AG09309 (cell line): ENCODE measurements at places on chromosomes 11 and 22.

- DNase-seq: no peak
These were observed 765.4 kb upstream of the ANO3 start for GRCh38 chr11:25566298-25567200.

DNA sequence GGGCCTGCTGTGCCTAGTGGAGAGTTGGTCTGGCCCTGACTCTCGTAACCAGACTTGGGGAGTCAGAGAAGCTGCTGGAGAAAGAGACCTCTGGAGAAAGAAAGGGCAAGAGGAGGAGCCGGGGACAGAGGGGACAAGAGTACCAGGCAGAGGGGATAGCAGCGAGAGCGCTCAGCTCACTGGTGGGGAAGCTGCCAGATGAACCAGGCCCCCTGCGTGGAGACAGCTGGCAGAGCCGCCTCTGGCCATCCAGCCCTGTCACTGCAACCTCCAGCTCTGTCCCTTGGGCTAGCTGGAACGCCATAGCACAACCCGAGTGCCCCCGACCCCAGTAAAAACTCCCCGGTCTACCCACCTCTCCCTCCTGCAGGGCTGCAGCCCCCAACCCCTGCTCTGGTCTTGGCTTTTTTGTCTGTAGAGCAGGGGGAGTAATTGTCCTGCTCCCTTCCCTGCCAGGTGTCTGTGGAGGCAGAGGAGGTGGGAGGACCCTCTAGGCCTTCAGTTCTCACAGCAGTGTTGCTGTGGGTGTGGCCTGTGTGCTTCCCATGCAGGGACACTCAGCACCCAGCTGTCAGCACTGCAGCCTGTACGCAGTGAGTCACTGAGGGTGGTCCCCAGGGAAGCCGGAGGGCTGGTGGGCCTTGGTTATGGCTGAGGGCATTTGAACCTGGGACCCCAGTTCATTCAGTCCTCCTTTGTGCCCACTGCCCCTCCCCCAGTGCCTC is 4.8 kb upstream of the SUN2 start:
- DNase-seq: no peak

GRCh38 chr11:60993615-60994014 is 22.1 kb downstream of the CD6 start:
- no peak for DNase-seq

- DNase-seq: no peak
These were observed 11.6 kb downstream of the SLC3A2 start for GRCh38 chr11:62892077-62892922.

DNA sequence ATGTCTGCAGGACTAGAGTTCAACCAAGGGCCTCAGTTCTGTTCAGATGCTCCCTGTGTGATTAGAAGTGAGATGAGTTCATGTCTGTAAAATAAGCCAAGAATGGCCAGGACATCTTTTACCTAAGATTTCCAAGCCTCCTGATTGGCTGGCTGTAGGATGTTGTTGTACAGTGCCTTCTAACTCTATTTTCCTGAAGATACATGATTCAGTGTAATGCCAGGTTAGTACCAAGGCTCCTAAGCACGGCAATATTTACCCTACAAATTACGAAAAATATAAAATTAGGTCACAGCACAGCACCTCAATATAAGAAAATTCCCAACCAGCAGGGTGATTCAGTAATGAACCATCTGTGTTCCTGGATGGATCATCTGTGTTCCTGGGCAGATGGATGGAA is 140.0 kb upstream of the MTMR2 start:
- DNase-seq: no peak

DNA sequence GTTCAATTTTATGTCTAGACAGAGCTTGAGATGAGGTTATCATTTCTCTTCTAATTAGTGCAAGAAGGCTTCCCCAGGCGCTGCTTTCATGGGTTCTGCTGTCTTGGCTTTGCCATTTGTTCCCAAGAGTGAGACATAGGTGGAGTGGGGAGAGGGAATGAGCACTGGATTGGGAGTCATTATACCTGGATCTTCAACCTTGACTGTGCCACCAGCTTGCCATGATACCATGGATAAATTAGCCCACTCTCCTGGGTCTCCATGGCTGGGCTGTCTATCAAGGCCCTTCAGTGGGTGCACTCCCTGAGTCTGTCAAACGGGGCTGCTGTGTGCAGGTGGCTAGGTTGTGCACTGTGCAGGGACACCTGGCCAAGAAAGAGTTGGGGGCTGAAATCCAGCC is 15.6 kb upstream of the NECTIN1 start:
- no peak for DNase-seq

GRCh38 chr11:62139526-62140303 is 15.9 kb downstream of the INCENP start:
- no peak for DNase-seq

GRCh38 chr11:60504219-60504905 is 10.8 kb upstream of the MS4A13 start:
- no peak for DNase-seq

DNA sequence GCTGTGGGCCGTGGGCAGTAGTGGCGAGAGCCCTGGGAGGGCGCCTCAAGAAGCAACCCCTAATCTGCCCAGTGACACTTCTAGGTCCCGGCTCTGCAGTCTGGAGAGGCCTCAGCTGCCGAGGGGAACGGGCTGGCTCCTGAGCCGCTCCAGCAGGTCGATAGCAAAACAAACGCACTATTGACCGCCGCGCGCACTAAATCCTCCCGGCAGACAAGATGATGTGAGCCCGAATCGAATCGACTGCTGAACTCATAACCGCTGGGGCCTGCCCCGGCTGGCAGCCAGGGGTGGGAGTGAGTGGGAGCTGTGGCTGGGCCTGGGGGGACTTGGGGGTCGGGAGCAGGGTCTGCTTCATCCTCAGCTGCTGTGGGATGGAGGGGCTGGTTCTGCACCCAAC is 36.1 kb downstream of the FLRT1 start:
- DNase-seq: no peak

DNA sequence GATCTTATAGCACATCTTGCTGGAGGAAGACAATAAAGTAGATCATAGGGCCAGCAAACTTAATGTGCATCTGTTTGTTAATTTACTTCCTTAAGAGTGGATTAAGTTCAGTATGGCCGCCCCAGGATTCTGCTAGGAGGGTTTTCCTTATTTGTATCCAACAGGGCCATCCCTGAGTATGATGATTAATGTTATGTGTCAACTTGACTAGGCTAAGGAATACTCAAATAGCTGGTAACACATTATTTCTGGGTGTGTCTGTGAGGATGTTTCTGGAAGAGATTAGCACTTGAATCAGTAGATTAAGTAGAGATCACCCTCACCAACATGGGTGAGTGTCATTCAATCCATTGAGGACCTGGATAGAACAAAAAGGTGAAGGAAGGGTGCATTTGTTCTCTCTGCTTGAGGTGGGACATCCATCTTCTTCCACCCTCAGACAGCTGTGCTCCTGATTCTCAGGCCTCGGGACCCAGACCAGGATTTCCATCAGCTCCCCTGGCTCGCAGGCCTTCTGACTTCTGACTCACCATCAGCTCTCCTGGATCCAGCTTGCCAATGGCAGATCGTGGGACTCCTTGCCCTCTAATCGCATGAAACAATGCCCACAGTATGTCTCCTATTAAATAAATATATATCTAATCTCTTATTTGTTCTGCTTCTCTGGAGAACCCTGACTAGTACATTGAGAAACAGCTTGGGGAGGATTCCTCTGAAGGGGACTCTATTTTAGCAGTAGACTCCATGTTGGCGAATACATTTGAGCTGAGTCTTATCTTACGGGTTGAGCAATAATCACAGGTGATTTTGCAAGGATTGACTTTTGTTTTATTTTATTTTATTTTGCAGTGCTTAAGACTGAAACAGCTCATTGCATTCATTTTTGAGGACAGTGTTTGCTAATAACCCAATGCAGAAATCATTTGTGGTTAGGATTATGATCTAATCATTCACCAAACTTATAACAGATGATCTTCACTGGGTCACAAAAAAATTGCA is 9.0 kb upstream of the ZBTB44 start:
- DNase-seq: peak; percentile 77

GRCh38 chr22:40553014-40553554 is 83.4 kb downstream of the MRTFA start:
- DNase-seq: no peak

DNA sequence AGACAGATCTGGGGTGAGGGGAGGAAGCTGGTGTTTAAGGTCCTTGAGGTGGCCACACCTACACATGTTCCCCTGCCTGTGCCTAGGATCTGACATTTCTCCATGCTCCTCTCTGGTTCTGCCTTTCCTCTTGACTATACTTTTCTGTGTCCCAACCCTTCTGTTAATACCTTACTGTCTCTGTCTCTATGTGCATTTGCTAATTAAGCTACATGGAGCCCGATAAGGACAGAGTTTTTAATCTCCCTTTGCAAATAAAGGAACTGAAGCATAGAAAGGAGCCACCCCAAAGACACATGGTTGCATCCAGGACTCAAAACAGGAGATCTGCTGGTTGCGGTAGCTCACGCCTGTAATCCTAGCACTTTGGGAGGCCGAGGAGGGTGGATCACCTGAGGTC is 33.1 kb upstream of the CDON start:
- no peak for DNase-seq

- no peak for DNase-seq
These were observed 1.2 kb upstream of the C11orf16 start for GRCh38 chr11:8933931-8934330.

- DNase-seq: no peak
These were observed 490.9 kb downstream of the SOX6 start for GRCh38 chr11:15865212-15865987.

DNA sequence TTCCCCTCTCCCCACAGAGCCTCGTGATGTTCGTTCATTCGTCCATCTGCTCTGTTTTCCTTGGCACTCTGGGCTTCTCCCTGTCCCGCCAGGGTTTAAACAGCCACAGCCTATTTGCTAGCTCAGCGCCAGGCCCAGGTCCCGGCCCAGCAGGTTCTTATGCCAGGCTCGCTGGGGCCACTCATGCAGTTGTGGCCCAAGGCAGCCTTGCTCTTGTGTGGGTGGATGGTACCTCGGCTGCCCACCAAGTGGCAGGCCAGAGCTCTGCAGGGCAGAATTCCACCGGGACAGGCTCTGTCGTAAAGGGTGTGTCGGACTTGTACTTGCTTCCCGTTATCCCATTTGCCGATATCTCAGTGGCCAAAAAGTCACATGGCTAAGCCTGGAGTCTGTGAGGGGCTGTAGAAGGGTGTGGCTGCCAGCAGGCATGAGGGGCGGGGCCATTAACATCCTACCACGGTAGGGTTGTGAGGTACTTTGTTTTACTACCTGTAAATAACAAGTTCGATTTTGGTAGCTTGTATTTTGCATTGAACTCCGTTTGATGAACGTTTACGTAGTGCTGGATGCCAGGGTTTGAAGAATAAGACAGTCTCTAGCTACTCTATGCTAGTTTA is 7.9 kb downstream of the FAM118A start:
- DNase-seq: peak; percentile 10

- DNase-seq: peak; percentile 34
These were observed 5.7 kb downstream of the ZP1 start for GRCh38 chr11:60872961-60873524.

DNA sequence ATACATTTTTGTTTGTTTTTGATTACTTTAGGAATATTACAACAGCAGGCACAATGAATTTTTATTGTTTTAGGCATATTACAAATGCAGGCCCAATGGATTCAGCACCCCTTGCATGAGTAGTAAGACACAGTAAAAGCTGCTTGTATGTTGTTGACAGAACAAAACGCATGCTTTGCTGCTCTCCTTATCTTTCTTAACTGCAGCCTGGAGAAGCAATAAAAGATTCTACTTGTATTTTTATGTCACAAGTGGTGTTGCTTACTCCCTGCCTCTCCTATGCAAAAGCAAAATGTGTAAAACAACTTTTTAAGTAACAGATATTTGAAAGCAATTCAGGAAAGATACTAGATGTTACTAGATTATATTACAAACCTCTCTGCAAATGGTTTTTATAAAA is 73.9 kb downstream of the TRPC6 start:
- no peak for DNase-seq

GRCh38 chr11:2471048-2471803 is 26.4 kb downstream of the KCNQ1 start:
- DNase-seq: no peak

GRCh38 chr22:29233277-29233877 is 27.7 kb downstream of the EMID1 start:
- no peak for DNase-seq

DNA sequence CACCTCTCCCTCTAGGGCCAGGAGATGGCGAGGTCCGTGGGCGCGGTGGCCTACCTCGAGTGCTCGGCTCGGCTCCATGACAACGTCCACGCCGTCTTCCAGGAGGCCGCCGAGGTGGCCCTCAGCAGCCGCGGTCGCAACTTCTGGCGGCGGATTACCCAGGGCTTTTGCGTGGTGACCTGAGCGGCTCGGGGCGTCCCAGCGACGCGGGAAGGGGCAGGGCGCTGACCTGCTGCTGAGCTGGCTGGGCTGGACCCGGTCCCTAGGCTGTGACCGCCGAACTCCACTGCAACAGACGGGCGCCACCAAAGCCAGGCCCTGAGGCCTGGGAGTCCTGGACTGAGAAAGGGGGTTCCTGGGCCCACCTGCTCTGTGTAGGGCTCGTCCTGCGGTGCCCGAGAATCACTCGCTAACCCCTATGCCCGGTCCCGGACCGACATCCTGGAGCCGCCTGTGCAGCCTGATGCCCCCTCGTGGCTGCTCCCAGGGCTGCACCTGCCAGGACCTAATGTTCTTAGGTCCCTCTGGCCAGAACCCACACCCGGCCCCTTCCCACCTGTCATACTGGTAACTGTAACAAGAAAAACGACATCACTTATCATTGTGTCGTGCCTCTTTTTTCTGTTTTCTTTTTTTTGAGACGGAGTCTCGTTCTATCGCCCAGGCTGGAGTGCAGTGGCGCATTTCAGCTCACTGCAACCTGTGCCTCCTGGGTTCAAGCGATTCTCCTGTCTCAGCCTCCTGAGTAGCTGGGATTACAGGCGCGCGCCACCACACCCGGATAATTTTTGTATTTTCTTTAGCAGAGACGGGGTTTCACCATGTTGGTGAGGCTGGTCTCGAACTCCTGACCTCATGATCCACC is 15.0 kb downstream of the RHOD start:
- no peak for DNase-seq

GRCh38 chr11:40139066-40139465 is 1320.4 kb downstream of the LRRC4C start:
- no peak for DNase-seq

DNA sequence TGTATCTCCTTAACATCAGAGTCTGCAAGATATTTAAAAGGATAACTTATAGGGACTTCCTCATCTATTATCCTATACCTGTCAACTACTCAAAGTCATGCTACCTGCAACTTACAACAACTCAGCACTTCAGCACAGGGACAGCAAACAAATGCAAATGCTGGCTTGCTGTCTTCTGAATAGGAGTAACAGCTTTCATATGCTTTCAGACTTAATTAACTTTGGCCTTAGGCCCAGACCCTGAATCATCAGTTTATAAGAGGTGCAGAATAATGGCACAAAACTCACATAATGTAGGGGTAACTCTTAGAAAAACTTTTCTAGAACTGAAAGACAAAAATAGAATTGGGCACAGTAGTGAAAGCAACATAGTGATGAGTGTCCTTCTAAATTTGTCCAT is 953.4 kb downstream of the DLG2 start:
- DNase-seq: no peak

GRCh38 chr11:114082415-114082748 is 22.9 kb downstream of the ZBTB16 start:
- DNase-seq: no peak
